ENCODE measurements at places on chromosomes 3 and 15. TPM values are rescaled to one million over a fixed set of nuclear protein-coding genes. Genes with fewer than 3 reads are reported as not detected.

Gene ASB14
- not detected for total RNA-seq

Gene PLSCR4
- total RNA-seq = not detected

DNA sequence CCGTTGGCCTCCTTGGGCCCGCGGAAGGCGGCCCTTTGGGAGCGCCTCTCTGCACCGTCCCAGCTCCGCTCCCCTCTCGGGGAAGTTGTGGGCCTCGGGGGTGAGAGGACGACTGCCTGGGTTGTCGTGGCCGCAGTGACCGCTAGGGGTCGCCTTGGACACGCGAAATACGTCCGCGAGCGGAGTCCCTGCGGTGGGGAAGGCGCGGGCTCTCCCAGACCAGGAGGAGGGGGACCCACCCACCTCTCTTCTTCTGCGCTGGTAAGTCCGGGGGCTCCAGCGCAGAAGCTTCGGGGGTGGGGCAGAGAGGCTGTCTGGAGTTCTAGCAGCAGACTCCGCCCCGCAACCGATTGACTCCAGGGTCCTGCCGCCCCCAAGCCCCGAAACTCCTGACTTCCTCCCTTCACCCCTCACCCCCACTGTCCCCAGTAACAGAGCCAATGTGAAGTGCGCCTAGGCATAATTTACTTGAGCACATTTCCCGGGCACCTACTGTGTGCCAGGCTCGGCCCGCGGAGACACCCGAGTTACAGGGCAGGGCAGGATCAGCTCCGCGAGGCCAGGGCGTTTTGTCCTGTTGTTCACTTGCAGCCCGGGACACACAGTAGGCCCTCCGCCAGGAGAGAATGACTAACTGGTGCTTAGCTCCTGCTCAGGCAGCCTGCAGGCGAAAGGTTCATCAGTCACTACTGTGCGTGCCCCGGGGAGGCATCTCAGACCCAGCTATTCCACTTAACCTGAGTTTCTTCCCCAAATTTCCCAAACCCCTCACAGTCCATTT is 32.8 kb downstream of the DNASE1L3 start:
- no peaks in the 10 kb centered on the region for H3K36me3 ChIP-seq
- H3K27ac ChIP-seq = peak overlapping the region; percentile 31

DNA sequence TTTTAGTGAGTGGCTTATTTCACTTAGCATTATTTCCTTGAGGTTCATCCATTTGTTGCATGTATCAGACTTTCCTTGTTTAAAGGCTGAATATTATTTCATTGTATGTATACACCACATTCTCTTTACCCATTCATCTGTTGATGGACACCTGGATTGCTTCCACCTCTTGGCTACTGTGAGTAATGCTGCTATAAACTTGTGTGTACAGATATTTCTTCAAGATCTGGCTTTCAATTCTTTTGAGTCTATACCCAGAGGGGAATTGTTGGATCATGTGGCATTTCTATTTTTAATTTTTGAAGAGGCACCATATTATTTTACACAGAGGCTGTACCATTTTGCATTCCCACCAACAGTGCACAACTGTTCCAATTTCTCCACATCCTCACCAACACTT is 313.5 kb downstream of the RPLP1 start:
- no peak overlapping the region for H3K27ac ChIP-seq
- peaks cover 37% of the 10 kb centered on the region for H3K4me1 ChIP-seq
- no peak for DNase-seq
- no peak overlapping the region for H3K4me3 ChIP-seq
- H3K27me3 ChIP-seq = peaks cover 12% of the 10 kb centered on the region
